Effector memory CD4-positive, alpha-beta T cell (primary cell): ENCODE measurements at places on chromosomes 2 and 18.

- no peak for DNase-seq
Measured at GRCh38 chr2:11478899-11479605, 13.1 kb upstream of the E2F6 start.

- DNase-seq = no peak
Measured at GRCh38 chr2:240203788-240204270, 63.4 kb upstream of the OTOS start.

DNA sequence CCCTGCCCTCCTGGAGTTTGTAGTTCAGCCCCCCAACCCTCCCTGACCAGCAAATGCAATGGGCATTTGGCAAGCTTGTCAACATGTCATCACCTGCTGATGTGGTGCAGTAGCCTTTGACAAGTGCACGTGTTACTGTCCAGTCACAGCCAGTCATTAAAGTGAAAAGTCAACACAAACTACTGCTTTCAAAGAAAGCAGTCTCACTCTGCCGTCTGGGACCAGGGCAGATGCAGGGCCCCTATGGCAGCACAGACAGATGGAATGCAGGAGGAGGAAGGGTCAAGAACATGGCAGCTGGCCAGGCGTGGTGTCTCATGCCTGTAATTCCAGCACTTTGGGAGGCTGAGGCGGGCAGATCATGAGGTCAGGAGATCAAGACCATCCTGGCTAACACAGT, 222.4 kb upstream of the OSR1 start:
- no peak for DNase-seq

- no peak for DNase-seq
Measured at GRCh38 chr2:3642521-3643215, 15.3 kb upstream of the ALLC start.

GRCh38 chr2:127672341-127673224, 2.7 kb downstream of the LIMS2 start:
- no peak for DNase-seq

DNA sequence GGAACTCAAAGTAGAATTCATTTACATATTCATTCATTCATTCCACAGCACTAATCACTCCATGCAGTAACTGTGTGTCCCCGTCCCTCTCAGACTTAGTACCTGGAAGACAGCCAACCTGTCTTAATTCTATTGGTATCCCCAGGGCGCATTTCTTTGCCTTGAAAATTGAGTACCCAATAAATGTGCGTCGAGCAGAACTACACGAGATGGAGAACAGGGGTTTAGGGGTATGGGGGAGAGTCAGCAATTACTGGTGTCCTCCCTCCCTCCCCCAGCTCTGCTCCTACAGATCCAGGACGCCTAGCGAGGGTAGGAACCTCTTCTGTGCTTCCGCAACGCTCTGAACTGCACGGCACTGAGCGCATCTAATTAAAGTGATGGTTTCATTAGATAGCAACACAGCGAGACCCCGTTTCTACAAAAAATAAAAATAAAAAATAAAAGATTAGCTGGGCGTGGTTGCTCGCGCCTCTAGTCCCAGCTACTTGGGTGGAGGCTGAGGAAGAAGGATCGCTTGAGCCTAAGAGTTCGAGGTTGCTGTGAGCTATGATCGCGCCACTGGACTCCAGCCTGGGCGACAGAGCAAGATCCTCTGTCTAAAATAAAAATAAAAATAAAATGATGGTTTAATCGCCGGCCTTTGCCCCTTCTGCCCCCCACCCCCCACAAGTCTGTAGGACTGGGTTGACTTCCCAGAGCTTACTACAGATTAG, 614 bp upstream of the FKBP1B start:
- DNase-seq = no peak

- no peak for DNase-seq
Measured at GRCh38 chr2:217801711-217802110, 201.1 kb downstream of the TNS1 start.

DNA sequence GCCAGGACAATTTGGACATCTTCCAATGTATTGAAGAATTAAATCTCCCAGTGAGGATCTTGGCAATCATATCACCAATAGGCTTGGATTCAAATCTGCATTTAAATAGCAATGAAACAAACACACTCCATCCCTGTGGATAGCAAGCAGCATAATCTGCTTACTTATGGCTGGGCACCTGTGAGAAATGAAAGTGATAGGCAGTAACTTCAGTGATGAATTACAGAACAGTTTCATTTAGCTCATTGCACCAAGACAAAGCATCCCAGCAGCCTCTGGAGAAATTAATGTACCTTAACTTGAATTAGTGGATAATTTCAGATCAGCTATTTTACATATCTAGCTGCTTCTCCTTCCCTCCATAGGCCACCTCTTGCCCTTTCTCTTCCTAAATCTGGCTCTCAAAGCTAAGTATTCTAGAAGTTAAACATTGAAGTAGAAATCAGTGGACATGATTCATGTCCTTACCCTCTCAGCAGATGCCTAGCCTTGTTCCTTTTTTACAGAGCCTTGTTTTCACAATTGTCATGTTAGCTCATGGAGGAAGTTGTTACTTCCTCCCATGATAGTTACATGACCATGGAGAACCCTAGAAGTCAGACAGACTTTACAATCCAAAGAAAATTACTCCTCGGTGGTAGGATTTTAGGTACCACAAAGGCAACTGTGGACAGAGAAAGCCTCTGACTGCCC, 88.5 kb upstream of the TACR1 start:
- no peak for DNase-seq

DNA sequence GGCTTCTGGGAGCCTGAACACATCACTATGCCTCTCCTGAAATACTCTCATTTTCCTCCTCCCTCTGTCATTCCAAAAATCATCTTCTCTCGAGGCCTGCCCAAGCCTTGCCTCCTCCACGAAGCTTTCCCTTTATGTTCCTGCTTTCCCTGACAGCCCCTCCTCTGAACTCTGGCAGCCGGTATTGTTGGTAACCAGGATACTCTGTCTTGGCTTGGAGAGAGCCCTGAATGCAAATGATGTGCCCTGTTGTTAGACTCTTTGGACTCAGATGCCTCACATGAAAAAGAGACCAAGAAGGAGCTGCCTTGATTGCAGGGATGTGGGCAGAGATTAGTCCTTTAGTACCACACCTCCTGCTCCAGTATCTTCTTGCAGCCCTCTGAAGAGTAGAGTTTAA, 138.5 kb upstream of the DLX2 start:
- DNase-seq = no peak

GRCh38 chr2:218019411-218020060, 16.7 kb upstream of the TNS1 start:
- DNase-seq = no peak

DNA sequence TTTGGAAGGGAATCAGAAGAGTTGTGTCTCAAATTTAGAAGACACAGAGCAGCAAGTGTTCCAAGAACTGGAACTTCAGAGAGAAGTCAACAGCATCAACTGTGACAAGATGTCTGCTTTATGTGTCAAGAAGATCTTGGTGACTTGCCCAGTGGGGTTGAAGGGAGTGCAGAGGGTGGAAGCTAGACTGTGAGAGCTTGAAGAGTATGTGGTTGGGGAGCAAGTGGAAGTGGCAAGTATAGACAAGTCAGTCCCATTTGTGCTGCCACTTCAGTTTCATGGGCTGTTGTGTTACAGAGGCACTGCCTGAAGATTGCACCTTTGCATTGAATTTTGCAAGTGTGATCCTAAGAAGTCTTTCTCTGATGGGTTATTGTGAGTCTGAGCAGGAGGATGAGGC, 68.7 kb upstream of the MC2R start:
- no peak for DNase-seq

GRCh38 chr18:75213611-75214331, 3.2 kb downstream of the TSHZ1 start:
- DNase-seq = no peak

GRCh38 chr2:239019183-239019581, 171.3 kb downstream of the TWIST2 start:
- no peak for DNase-seq

GRCh38 chr2:187155476-187155875, 292.6 kb downstream of the CALCRL start:
- DNase-seq = no peak

DNA sequence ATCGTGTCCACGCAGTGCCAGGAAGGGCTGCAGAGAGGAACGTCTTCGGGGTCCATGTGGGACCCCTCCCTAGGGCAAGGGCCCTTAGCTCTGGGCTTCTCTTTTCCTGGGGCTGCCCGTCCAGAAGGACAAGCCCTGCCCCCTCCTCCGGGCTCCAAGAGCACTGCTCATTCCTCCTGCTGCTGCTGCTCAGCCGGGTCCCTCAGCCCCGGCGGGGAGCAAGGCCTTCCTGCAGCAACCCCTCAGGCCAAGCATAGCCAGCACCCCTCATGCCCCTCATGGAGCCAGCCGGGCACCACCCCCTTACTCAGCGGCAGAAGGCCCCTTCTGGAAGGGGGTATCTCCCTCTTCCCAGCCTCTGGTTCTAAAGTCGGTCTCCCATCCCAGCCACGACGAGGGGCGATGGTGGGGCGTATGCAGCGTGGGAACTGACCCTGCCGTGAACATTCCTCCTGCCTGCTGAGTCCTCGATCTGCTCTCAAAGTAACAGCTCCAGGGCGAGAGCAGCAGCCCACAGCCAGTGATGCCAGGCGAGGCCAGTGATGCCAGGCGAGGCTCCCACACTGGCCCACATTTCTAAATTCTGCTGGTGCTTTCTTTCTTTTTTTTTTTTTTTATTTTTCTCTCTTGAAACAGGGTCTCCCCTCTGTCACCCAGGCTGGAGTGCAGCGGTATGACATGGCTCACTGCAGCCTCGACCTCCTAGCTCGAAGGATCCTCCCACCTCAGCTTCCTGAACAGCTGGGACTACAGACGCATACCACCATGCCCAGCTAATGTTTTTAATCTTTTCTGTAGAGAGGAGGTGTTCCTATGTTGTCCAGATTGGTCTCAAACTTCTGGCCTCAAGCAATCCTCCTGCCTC, 99.7 kb downstream of the HDAC4 start:
- no peak for DNase-seq

DNA sequence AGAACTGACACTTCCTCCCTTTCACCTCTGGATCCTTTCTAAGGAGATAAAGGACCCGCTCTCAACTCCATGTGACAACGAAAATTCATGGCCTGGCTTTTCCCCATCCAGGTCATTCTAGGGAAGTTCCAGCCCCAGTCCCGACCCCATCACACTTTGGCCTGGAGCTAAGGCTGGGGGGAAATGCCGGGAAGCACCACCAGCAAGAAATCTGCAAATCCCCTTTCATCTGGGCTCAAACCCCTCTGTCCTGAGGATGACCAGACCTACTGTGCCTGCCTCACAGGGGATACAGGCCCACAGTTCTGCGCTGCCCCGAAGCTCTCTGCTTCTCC, 1.3 kb downstream of the SIX2 start:
- no peak for DNase-seq

DNA sequence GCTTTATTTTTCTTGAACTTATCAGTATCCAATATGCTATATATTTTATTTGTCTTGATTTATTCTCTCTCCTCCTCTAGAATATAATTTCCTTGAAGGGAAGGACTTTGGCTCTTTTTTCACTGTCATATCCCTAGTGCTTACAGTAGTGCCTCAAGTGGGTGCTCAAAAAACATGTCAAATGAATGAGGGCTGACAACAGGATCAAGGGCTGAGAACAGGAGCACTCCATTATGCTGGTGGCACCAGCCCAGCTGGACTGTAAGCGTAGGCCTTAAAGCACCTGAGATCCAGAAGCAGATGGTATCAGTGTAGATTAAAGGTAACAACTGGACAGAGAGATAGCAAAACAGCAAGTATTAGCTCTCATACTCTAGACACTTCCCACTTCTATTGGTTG, 46.3 kb downstream of the PMS1 start:
- no peak for DNase-seq

DNA sequence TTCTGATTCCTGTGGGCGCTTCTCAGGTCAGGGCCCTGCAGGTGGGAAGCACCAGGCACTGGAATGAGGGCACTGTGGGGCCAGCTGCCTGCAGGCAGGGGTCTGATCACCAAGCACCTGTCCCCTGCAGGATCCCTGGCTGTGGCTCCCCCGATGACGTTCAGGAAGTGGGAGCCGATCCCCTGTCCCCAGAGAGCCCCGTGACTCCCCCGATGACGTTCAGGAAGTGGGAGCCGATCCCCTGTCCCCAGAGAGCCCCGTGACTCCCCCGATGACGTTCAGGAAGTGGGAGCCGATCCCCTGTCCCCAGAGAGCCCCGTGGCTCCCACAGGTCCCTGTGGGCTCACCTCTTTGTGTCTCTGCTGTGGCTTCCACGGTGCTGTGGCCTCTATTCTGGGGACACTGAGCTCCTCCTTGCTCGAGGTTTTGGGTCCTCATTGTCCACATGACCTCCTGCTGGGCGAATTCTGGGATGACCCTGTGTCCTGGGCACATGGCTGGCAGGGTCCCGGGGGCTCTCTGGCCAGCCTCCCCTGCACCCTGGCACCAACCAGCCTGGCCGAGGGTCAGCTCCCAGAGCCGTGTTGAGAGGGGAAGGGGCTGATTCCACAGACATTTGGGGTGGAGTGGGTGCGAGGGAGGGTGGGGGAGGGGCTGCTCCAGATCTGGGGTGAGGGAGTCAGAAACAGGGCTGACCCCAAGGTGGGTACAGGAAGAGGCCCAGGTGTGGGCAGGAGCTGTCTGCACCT, 4.8 kb downstream of the NEU4 start:
- DNase-seq = peak; percentile 20

- DNase-seq = peak; percentile 46
Measured at GRCh38 chr18:54222922-54223567, 1.4 kb downstream of the MBD2 start.

- DNase-seq = no peak
Measured at GRCh38 chr2:238571661-238572372, 145.1 kb downstream of the ASB1 start.

DNA sequence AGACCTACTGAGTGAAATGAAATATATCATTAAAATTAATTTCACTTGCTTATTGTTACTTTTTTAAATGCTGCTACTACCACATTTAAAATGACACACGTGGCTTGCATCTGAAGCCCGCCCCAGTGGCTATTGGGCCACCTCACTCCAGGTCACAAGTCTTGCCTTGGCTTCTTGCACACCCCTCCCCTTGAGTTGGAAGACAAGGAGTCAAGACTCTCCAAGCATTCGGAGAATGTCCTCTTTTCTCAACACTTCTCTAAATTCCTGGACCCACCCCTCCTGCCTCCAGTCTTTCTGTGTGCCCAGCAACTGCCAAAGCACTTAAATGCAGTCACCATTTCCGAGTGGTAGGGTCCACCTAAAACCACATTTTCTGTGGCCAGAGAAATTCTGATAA, 73.4 kb downstream of the ZBTB7C start:
- no peak for DNase-seq

- no peak for DNase-seq
Measured at GRCh38 chr2:100359576-100359975, 37.3 kb upstream of the LONRF2 start.

DNA sequence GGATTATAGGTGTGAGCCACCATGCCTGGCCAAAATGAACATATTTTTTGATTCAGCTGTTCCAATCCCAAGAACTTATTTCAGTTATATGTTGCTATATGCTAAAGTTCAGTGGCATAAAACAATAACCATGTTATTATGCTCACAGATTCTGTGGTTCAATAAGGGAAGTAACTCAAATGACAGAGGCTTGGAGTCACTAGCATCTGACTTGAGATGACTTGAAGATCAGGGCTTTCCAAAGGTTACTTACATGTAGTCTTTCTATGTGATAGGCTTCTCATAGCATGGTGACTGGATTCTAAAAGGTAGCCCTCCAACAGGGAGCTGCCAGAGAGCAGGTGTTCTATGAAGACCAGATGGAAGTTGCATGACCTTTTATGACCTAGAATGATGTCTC, 17.2 kb downstream of the CLK1 start:
- no peak for DNase-seq

- no peak for DNase-seq
Measured at GRCh38 chr18:44588508-44588907, 92.2 kb upstream of the SETBP1 start.
